Smooth muscle cell of the brain vasculature (primary cell): ENCODE measurements at places on chromosomes 1 and 21.

GRCh38 chr1:23149114-23149513 is 19.5 kb downstream of the LUZP1 start:
- no peak for DNase-seq

DNA sequence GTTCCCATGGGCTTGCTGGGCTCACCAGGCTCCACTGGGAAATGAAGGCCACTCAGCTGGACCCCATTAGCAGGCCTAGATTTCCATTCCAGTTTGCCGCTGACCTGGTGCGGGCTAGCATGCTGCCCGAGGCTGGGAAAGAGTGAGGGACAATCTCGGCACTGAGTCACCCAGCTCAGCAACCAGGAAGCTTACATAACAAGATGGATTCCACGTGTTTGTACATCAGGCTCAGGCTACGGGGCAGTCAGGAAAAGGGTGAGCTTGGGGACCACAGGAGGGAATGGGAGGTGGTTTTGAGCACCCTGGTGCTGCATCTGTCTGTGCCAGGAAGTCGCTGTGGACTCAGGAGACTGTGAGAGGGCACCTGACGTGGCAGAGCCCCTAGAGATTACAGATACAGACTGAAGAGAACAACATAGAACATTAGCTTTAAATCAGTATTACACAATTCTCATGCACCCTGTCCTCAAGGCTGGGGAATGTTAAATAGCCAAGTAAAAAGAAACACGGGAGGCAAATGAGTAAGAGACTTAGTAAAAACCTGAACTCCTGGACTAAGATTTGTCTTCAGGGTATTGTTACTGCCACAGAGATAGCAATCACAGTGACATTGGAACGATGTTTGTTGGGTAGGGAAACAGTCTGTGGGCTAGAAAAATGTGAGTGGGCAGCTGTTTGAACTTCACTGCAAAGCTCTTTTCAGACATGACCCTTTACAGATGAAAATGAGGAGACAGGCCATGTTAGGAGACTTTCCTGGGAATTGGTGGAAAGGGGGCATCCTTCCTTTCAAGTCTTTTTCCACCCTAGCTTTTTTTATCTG is 51.1 kb downstream of the GLUL start:
- no peak for DNase-seq

DNA sequence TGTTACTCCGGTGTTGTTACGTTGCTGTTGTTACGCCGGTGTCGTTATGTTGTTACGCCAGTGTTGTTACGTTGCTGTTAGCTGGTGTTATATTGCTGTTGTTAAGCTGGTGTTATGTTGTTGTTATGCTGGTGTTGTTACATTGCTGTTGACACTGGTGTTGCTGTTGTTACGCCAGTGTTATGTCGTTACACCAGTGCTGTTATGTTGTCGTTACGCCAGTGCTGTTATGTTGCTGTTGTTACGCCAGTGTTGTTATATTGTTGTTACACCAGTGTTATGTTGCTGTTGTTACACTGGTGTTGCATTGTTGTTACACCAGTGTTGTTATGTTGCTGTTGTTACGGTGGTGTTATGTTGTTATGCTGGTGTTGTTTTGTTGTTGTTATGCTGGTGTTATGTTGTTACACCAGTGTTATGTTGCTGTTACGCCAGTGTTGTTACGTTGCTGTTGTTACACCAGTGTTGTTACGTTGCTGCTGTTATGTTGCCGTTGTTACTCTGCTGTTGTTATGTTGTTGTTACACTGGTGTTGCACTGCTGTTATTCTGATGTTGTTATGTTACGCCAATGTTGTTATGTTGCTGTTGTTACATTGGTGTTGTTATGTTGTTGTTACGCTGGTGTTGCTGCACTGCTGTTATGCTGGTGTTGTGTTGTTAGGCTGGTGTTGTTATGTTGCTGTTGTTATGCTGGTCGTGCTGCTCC is 25.6 kb downstream of the H6PD start:
- no peak for DNase-seq

GRCh38 chr1:16396591-16396990 is 29.5 kb downstream of the SZRD1 start:
- no peak for DNase-seq

DNA sequence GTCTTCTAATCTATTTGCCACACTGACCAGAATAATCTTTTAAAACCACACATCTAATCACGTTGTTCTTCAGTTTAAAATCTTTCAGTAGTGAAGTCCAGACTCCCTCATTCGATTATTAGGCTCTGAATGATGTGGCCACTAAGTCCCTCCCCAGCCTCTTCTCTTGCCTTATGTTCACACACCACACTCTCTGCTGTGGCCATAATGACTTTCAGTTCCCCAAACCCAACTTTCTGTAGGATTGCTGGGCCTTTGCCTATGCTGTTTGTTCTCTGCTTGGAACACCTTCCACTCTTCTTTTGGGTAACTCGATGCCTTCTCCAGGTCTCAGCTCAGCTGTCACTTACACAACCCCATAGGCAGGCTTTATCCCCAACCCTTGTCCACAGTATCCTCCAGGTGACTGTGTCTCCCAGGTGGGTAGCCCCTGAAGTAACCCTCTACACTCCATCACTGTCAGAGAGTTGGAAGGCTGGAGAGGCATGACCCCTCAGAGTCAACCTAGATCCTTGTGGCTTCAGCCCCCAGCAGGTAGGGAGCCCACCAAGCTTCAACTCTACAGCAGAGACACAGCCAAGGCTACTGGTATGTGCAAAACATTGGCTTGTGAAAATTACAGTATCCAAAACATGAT is 8.4 kb upstream of the SLC37A1 start:
- no peak for DNase-seq

DNA sequence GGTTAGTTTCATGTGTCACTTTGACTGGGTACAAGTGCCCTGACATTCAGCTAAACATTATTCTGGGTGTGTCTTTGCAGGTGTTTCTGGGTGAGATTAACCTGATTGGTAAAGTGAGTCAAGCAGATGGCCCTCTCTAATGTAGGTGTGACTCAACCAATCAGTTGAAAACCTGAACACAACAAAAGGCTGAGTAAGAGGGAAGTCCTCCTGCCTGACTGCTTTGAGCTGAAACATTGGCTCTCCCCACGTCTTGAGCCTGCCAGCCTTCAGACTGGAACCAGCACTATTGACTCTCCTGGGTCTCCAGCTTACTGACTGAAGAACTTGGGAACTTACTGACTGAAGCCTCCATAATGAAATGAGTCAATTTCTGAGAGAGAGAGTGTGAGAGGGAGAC is 70.0 kb upstream of the C21orf91 start:
- DNase-seq = no peak

GRCh38 chr1:45299981-45300668 is 26.6 kb upstream of the HPDL start:
- peak; percentile 56 for DNase-seq

DNA sequence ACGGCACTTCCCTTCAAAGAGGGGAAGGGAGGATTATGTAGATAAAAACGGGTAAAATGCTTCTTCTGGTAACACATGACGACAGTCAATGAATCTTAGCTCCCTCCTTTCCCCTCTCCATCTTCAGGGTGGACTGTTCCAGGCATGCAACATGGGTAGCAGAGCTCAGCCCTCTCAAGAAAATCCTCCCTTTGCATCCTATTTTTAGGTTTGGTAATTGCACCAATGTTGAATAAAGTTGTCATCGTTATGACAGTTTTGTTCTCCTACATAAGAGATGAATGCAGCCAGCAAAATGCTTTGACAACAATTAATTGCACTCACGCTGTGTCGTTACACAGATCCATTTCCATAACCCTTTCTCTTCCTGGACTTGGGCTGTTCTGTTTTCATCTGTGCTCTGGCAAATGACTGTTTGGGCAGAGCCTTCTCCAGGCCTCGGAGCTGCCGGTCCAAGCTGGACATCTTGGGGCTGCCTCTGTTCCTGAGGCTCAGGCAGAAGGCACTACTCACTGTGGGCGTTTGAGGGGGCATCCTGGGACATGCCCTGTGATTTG is 127.6 kb downstream of the CNIH3 start:
- DNase-seq = no peak

DNA sequence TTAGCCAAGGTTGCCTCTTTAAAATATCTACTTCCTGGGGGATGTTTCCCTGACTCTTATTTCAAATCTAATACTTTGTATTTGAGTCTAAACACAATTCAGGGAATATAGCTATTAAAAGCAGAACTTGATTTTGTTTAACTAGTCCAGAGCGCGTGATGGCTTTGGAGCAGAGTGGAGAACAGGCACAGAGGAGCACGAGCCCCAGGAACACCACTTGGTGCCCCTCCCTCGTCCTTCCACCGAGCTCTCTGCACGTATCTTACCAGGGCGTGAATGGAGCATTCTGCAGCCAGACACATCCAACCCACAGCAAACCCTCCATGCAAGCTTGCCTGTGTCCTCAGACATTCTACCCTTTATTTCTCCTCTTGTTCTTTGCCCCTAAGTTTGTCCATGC is 14.1 kb downstream of the KIF26B start:
- DNase-seq = no peak

GRCh38 chr1:20442920-20443625 is 42.9 kb downstream of the CAMK2N1 start:
- DNase-seq = no peak

- DNase-seq = no peak
Observed at GRCh38 chr1:104699433-104699832, 949.7 kb downstream of the AMY1C start.

GRCh38 chr1:228240411-228241240 is 32.8 kb downstream of the OBSCN start:
- no peak for DNase-seq

- DNase-seq = no peak
Observed at GRCh38 chr1:111585447-111586086, 34.0 kb upstream of the RAP1A start.

DNA sequence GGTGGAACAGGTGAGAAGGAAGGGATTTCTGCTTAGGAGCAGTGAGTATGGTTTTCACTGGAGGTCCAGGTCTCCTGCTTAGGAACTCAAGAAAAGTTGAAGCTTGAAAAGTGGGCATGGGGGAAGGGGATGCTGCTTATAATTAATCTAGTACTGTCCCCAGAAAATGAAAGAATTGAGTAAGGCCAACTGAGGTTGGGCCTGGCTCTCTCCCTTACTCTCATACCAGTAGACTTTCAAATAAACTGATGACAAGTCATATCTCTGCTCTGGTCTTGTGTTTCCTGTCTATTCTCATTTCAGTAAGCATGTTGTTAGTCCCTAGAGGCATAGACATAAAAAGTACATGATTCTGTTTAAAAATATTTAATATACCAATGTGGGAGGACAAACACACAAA is 26.4 kb downstream of the CD48 start:
- no peak for DNase-seq

DNA sequence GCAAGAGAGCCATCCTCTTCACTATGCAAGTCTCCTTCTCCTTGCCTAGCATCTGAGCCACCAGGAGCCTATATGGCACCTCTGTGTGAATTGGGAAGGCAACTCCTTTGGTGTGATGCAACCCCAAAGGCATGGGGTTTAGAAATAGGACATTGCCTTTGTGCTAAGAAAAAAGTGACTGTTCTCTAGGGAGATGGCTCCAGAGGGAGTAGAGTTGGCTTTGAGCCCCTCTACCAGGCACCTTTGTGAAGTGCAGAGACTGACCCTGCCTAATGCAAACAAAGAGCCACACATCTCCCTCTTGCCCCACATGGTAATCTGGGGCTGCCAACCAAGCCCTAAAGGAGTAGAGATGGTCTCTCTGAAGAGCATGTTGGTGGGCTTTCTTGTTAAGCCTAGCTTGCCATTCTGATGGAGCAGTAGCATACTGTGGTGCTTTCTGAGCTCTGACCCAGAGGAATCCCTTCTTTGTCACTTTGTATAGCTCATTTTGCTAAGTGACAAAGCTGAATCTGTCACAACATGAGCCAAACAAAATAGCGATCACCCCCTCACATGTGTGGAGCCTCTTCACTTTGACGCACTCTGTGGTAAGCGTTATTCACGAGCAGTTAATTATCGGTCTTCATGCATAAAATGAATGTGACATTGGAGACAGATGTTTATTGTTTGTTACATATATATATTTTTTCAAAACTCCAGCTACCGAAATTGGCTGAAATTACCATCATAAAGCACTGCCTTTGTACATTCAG is 74.4 kb downstream of the RWDD3 start:
- no peak for DNase-seq

DNA sequence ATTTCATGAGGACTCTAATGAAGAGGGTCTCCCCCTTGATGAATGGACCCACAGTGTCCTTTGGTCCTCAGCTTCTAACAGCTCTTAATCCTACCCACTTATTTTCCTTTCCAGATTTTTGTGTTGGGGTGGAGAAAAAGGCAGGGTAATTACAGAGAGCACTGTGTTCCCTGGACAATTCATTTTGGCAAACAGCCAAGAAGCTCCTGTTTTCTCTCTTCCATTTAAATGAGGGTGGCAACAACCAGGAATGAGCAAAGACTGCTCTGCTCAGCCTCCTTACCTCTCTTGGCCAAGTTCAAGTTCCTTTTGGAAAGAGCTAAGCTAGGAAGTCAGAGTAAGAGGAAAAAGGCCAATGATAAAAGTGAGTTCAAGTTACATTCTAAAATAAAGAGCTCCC is 11.9 kb downstream of the XKR8 start:
- no peak for DNase-seq

DNA sequence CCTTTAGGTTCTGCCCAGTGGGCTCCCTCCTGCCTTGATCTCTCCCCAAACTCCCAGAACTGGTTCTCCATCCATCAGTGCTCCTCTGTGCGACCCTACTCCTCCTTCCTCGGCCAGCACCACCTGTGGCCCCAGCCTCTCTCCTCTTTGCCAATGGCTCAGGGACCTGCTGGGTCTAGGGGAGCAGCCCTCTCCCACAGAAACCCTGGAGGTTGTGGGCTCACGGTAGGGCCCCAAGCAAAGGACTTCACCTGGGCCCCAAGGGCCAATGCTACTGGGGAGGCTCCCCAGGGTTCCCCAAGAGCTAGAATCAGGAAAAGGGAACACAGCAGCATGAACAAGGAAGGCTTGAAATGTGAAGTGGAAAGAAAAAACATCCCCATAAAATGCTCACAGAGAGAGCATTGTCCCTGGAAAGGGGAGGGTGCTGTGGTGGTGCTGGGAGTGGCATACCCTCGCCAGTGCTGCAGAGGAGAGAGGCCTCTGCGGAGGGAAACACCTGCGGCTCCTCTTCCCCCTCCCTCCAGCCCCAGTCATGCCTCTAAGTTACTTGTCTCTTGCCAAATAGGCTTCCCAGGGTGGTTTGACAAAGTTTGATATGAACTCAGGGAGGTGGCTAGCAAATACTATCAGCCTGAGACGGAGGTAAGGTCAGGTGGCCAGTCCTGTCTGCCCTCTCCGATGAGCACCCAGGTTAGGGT is 2.5 kb downstream of the TMEM63A start:
- no peak for DNase-seq

DNA sequence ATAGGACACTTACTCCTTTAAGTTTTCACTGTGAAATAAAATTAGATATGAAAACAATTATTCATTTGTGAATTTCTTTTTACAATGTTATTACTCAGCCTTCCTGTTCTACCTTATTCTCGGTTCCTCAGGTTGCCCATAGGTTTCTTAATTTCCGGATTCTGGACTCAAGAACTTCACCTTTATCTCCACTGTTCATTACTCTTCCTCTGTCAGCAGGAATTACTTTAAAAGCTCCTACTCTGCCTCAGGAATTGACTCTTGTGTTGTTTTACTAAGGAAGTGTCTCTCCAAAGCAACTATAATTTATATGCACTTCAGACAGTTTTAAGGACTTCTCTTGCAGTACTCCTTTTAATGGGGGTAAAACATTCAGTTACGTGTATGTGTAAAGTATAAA is 123.8 kb downstream of the OSBPL9 start:
- no peak for DNase-seq
